ENCODE measurements at places on chromosomes 6 and 20.

- no peak for DNase-seq
These were observed 30.5 kb downstream of the SLC9A8 start for GRCh38 chr20:49843139-49843538.

GRCh38 chr6:98958776-98959175 is 11.0 kb upstream of the FBXL4 start:
- DNase-seq = no peak

DNA sequence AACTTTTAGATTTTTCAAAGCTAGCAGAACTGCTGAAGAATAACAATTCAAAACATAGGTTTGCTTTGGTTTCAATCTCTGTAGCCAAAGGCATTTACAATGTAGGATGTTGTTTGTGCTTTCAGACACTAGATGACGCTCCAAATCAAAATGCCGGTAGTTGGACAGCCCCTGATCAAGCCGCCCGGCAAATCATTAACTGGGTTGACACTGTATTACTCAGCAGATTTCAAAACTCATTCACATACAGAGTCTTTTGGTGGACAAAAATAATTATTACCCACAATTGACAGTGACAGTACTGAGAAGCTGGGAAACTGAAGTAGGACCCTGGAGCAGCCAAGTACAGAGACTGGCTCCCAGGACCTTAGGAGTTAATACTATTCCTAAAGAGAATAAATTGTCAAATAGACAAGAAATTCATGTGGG is 21.3 kb upstream of the HFE start:
- peak; percentile 96 for DNase-seq

GRCh38 chr6:55276745-55277530 is 50.3 kb upstream of the GFRAL start:
- DNase-seq = peak; percentile 66

DNA sequence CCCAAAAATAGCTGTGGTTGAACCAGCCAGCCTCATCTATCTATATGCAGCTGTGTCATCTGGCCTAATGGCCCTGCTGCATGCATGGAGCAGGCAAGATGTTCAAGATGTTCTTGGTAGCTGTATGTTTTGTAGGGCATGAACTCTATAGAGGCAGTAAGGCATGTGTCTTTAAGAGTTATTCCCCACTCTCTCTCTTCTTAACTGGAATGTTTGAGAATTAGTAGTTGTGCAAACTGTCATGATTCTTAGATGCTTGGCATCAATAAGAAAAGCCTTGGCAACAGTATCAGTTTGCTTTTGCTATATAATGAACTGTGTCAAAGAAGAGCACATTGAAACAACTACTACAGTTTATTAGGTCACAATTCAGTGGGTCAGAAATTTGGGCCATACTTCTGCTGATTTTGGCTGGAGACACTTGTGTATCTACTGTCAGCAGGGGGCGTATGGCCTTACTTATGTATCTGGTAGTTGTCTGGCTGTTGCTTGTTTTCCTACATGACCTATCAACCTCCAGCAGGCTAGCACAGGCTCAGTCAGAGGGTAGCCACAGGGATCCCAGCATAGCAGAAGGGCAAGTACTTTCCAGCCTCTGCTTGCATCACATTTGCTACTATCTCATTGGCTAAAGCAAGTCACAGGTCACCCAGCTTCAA is 56.1 kb upstream of the LAMP5 start:
- peak; percentile 44 for DNase-seq

DNA sequence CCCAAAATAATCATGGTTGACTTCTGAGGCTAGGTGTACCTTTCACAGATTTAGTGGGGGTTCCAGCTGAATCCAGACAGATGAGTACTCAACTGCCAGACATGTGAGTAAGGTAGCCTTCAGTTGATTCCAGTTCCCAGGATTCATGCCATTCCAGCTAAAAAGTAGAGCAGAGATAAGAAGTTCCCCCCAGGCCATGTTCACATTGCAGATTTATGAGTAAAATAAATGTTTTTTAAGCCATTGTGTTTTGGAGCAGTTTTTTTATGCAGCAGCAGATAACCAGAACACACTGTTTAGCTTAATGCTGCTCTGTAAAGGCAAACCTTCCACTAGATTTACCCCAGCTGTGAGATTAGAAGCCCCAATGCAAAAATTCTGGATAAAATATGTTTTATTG is 245.0 kb downstream of the RFPL4B start:
- DNase-seq = no peak

DNA sequence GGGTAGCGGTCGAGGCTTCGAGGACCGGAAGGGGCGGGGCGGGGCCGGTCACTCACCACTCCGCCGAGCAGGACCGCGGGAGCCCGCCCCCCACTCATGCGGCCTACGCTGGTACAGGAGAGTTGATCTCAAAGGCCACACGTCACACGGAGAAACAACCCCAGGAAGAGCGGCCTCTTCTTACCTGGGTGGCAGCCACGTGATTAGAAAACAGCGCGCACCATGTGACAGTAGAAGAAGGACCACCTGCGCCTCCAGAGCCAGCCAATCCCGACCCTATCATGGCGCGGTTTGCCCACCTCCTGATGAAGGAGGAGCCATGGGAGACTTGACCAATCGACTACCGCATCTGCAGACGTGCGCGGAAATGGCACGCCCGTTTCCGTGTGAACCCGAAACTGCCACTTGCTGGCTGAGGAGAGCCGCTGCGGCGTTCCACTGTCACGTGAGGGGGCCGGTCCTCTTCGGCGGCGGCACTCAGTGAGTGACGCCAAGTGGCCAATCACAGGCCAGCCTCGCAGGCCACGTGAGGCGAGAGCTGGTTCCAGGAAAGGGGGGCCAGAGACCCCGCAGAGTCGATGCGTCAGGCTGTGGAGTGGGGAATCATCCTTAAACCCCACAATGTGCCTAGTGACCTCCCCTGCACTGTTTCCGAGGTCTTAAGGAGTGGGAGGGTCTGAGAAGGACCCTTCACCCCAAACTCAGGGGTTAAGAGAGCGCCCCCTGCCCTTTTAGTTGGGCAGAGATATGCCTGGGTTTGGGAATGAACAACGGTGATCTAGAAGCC is at the start of gene CUTA:
Gene CUTA (minus strand): TSS at position 205 of the 787 bp plus-strand sequence. CDS start 107 bp downstream, at position 98.
- DNase-seq = peak; percentile 100

All from hematopoietic multipotent progenitor cell treated with erythropoietin and hydrocortisone succinate and interleukin-3 and kit ligand, for 4 days (in vitro differentiated cells).